ENCODE measurements at places on chromosomes 7 and 10. TPM values are rescaled to one million over a fixed set of nuclear protein-coding genes. Genes with fewer than 3 reads are reported as not detected.

DNA sequence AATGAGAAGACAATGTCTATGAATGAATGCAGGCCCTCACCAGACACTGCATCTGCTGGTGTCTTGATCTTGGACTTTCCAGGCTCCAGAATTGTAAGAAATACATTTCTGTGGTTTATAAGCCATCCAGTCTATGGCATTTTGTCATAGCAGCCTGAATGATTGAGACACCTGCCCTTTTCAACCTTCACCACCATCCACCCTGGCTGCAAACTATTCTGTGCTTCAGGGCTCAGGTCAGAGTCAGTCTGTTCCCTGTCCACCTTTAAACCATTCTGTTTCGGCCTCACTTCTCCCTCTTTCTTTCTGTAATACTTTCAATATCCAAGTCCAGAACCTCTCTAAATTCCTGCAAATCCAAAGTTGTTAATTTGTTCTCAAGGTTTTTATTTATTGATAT lies 15.9 kb upstream of the CDK13 start:
- H3K36me3 ChIP-seq = no peaks in the 10 kb centered on the region
- H3K4me1 ChIP-seq = no peaks in the 10 kb centered on the region
- no peak overlapping the region for H3K27ac ChIP-seq
- H3K27me3 ChIP-seq = no peaks in the 10 kb centered on the region
- H3K4me3 ChIP-seq = no peak overlapping the region

- H3K4me3 ChIP-seq = no peak overlapping the region
- no peaks in the 10 kb centered on the region for H3K4me1 ChIP-seq
- H3K36me3 ChIP-seq = no peaks in the 10 kb centered on the region
- no peak for DNase-seq
- H3K27ac ChIP-seq = no peak overlapping the region
- no peaks in the 10 kb centered on the region for H3K27me3 ChIP-seq
Measured at GRCh38 chr7:86989407-86989806, 70.0 kb downstream of the ELAPOR2 start.

- no peaks in the 10 kb centered on the region for H3K36me3 ChIP-seq
- H3K27ac ChIP-seq = no peak overlapping the region
- no peaks in the 10 kb centered on the region for H3K27me3 ChIP-seq
Measured at GRCh38 chr7:77975672-77976480, 177.3 kb downstream of the PHTF2 start.

- peaks cover 12% of the 10 kb centered on the region for H3K36me3 ChIP-seq
- H3K4me3 ChIP-seq = no peak overlapping the region
- peaks cover 33% of the 10 kb centered on the region for H3K4me1 ChIP-seq
- peak overlapping the region; percentile 75 for H3K27ac ChIP-seq
Measured at GRCh38 chr7:74092321-74092963, 8.8 kb downstream of the LIMK1 start.

DNA sequence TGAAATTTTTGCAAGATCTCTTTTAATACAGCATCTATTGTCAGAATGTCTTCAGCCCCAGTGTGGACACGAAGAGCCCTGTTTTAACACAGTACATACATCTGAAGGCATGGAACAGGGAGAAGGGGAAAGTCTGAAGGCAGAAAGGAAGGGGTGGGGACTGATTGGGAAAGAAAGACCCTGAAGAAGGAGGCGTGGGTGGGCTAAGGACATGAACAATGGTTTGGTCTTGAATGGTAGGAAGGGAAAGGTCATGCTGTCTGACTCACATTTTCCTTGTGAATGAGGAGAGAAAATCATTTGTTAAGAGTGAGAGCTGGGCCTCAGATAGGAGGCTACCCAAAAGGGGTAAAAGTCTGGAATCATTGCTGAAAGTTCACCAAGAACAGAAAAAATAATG lies 297.1 kb downstream of the GALNT17 start:
- no peaks in the 10 kb centered on the region for H3K27me3 ChIP-seq
- H3K4me1 ChIP-seq = no peaks in the 10 kb centered on the region
- no peak overlapping the region for H3K4me3 ChIP-seq
- no peaks in the 10 kb centered on the region for H3K36me3 ChIP-seq
- DNase-seq = peak; percentile 32
- H3K27ac ChIP-seq = no peak overlapping the region

- no peak for DNase-seq
- H3K4me3 ChIP-seq = no peak overlapping the region
- no peaks in the 10 kb centered on the region for H3K27me3 ChIP-seq
- no peak overlapping the region for H3K27ac ChIP-seq
- H3K4me1 ChIP-seq = no peaks in the 10 kb centered on the region
- H3K36me3 ChIP-seq = no peaks in the 10 kb centered on the region
Measured at GRCh38 chr10:9786576-9786975, 1231.1 kb upstream of the CELF2 start.

The GHRHR gene
- not detected for total RNA-seq

The GRID2IP gene
- 0.60 TPM for total RNA-seq

GRCh38 chr7:117113871-117114270 lies 160.6 kb downstream of the ST7 start:
- DNase-seq = no peak
- H3K27me3 ChIP-seq = no peaks in the 10 kb centered on the region
- H3K4me1 ChIP-seq = peaks cover 11% of the 10 kb centered on the region
- H3K27ac ChIP-seq = no peak overlapping the region
- H3K36me3 ChIP-seq = no peaks in the 10 kb centered on the region

- H3K27ac ChIP-seq = no peak overlapping the region
- H3K36me3 ChIP-seq = no peaks in the 10 kb centered on the region
- H3K27me3 ChIP-seq = no peaks in the 10 kb centered on the region
- H3K4me3 ChIP-seq = no peak overlapping the region
- no peak for DNase-seq
- no peaks in the 10 kb centered on the region for H3K4me1 ChIP-seq
Measured at GRCh38 chr10:21432266-21432665, 93.2 kb downstream of the SKIDA1 start.

DNA sequence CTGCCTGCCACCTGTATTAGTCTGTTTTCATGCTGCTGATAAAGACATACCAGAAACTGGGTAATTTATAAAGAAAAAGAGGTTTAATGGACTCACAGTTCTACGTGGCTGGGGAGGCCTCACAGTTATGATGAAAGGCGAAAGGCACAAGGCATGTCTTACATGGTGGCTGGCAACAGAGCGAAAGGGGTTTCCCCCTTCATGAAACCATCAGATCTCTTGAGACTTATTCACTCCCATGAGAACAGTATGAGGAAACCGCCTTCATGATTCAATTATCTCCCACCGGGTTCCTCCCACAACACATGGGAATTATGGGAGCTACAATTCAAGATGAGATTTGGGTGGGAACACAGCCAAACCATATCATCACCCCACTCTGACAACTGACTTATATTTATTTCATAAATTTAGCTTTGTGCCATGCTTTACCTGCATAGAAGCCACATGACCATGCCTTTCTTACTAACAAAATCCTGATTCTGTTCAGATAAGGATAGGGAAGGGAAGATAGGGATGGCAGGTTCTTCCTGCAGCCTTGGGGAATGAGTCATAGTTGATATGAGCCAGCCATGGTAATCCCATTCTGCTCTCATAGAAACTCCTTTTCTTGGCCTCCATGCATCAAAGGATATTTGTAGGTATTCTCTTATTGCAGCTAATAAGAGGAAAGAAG lies 191.3 kb upstream of the AGK start:
- peaks cover 4% of the 10 kb centered on the region for H3K4me1 ChIP-seq
- H3K4me3 ChIP-seq = no peak overlapping the region
- H3K27ac ChIP-seq = no peak overlapping the region
- no peak for DNase-seq
- H3K36me3 ChIP-seq = no peaks in the 10 kb centered on the region

DNA sequence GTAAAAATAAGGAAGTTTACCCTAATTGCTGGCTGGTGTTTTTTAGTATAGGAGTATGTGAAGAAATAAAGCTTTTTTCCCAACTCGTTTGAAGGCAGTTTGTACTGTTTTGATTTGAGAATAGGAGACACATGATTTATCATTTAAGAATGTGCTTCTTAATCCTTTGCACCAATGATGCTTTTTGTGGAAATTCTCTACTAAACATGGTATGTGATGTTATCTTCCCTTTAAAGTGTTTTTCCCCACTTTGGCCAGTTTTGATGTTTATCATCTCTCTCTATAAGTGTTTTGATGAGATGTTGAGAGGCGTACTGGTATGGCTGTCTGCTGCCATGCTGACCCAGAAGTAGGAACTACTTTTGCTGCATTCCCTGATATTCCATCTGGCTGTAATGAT lies 85.1 kb downstream of the SUGCT start:
- H3K4me3 ChIP-seq = no peak overlapping the region
- H3K27ac ChIP-seq = no peak overlapping the region
- no peaks in the 10 kb centered on the region for H3K4me1 ChIP-seq
- no peak for DNase-seq
- no peaks in the 10 kb centered on the region for H3K27me3 ChIP-seq
